ENCODE measurements at places on chromosomes 3 and 15.

DNA sequence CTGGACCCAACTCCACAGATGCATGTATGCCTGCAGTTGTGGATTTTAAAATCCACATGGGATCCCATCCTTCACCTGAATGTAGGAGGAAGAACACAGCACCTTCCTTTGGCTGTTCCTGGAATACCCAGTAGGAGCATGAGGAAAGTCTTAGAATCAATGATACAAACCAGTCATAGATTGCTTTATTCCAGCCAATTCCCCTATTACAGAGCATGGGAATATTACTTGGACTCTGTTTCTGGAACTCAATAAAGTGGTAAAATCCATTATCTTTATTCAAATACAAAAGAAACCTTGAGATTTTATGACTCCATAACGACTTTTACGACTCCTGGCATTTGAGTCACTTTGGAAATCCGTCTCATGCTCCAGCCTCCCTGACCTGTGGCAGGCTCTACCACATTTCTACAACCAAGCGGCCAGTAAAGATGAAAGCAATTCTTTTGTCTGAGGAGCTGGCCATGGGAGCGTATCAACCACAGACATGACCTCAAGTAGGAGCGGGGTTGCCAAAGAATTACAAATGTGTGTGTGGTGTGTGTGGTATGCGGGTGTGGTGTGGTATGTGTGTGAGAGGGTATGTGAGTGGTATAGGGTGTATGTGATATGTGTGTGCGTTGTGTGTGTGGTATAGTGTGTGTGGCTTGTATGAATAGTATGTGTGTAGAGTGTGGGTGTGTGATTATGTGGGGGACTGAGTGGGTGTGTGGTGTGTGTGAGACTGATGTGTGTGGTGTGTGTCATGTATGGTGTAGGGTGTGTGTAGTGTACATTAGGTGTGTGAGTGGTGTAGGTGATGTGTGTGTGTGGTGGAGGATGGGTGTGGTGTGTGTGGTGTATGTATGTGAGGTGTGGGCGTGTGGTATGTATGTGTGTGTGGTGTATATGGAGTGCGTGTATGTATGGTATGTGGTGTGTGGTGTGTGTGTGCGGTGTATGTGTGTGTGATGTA, 40.0 kb downstream of the ARRDC4 start:
- no peaks in the 10 kb centered on the region for H3K36me3 ChIP-seq
- H3K27me3 ChIP-seq, result no peaks in the 10 kb centered on the region
- H3K4me3 ChIP-seq, result no peak overlapping the region

- peak; percentile 35 for DNase-seq
- H3K27me3 ChIP-seq, result no peaks in the 10 kb centered on the region
- H3K36me3 ChIP-seq, result no peaks in the 10 kb centered on the region
- no peak overlapping the region for H3K27ac ChIP-seq
Measured at GRCh38 chr3:60363817-60364216, 887.4 kb downstream of the FHIT start.

DNA sequence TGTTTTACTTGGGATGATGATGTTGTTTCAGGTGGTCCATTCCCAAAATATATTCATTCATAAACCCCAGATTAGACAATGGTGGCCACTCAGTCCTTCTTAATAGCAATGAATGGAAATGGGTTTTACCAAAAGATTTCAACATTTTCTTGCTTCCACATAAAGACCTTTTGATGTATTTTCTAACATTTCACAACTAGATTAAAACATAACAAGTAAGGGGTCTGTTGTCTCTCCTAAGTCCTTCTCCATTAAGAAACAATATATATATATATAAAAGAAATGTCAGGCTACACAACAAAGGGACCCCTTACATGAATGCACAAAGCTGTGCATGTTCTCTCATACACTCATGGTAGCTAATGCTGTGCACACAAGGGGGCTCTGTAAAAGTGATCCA, 176.4 kb downstream of the ANXA2 start:
- no peak overlapping the region for H3K27ac ChIP-seq
- H3K36me3 ChIP-seq, result no peaks in the 10 kb centered on the region
- no peak overlapping the region for H3K4me3 ChIP-seq
- DNase-seq, result no peak
- H3K27me3 ChIP-seq, result no peaks in the 10 kb centered on the region

GRCh38 chr3:30875505-30875904, 19.0 kb downstream of the GADL1 start:
- H3K36me3 ChIP-seq, result no peaks in the 10 kb centered on the region
- DNase-seq, result no peak
- no peaks in the 10 kb centered on the region for H3K27me3 ChIP-seq
- H3K4me3 ChIP-seq, result no peak overlapping the region
- H3K27ac ChIP-seq, result no peak overlapping the region
- H3K4me1 ChIP-seq, result no peaks in the 10 kb centered on the region

DNA sequence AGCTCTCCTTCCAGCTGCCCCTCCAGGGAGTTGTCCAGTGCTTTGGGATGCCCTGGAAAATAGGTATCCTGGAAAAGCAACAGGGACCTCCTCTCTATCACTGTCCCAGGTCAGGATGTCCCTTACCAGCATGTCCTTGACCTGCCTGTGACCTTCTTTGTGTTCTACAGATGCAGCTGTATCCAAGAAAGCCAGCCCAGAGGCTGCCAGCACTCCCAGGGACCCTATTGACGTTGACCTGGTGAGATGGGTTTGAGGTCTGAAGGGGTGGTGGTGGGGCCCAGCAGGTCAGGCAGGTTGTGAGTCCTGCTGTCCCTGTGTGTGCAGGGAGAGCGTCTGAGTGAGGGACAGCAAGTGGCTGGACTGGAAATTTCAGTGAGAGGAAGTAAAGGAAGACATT, 30.2 kb downstream of the PML start:
- H3K27me3 ChIP-seq, result no peaks in the 10 kb centered on the region
- no peak for DNase-seq
- no peak overlapping the region for H3K27ac ChIP-seq
- no peak overlapping the region for H3K4me3 ChIP-seq
- peaks cover 24% of the 10 kb centered on the region for H3K36me3 ChIP-seq

DNA sequence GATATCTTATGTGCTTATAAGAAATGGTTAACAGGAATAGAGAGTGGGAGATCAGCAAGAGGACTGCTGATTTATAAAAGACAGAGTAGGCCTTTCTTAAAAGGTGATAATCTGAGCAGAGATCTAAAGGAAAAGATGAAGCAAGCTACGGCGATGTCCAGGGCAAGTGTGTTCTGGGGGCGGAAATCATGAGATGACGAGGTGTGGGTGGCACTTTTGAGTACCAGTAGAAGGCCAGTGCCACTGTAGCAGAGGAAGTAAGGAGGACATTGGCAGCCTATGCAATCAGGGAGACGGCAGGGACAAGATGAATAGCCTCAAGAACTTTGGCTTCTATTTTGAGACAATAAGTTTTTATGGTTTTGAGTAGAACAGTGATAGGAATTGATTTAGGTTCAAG, 492.4 kb downstream of the FHIT start:
- H3K27me3 ChIP-seq, result no peaks in the 10 kb centered on the region
- no peaks in the 10 kb centered on the region for H3K4me1 ChIP-seq
- no peak for DNase-seq
- no peaks in the 10 kb centered on the region for H3K36me3 ChIP-seq
- H3K27ac ChIP-seq, result no peak overlapping the region

GRCh38 chr3:100891827-100892226, 101.4 kb downstream of the ABI3BP start:
- no peaks in the 10 kb centered on the region for H3K36me3 ChIP-seq
- DNase-seq, result no peak
- H3K27ac ChIP-seq, result no peak overlapping the region
- H3K4me1 ChIP-seq, result no peaks in the 10 kb centered on the region

DNA sequence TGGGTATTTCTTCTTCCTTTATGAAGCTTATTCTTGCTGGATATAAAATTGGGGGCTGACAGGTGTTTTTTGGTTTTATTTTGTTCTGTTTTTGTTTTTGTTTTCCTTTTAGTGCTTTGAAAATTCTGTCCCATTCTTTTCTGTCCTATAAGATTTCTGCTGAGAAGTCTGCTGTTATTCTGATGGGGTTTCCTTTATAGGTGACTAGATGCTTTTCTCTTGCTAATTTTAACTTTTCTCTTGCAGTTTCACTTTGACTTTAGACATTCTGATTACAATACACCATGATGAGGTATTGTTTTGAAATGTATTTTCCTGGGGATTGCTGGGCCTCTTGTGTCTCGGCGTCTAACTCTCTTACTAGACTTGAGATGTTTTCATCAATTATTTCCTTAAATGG, 22.8 kb downstream of the TTC14 start:
- no peaks in the 10 kb centered on the region for H3K27me3 ChIP-seq
- no peak overlapping the region for H3K27ac ChIP-seq
- no peaks in the 10 kb centered on the region for H3K36me3 ChIP-seq
- H3K4me1 ChIP-seq, result no peaks in the 10 kb centered on the region

DNA sequence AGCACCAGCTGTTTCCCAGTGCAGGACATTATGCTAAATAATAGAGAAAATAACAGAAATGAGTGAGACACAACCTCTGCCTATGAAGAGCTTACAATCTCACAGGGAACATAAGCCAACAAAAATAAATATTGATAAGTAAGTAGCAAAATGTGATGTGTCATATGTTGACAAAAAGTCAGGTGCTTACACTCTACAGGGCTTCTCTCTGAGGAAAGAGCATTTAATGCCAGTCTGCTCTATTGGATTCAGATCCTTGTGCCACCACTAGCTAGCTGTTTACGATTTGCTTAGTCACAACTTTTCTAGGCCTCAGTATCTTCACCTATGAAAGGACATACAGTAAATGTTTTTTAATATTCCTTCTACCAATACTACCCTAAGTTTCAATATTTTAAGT, 500.9 kb upstream of the NAALADL2 start:
- no peaks in the 10 kb centered on the region for H3K36me3 ChIP-seq
- no peak overlapping the region for H3K27ac ChIP-seq
- peak; percentile 16 for DNase-seq
- H3K4me3 ChIP-seq, result no peak overlapping the region

DNA sequence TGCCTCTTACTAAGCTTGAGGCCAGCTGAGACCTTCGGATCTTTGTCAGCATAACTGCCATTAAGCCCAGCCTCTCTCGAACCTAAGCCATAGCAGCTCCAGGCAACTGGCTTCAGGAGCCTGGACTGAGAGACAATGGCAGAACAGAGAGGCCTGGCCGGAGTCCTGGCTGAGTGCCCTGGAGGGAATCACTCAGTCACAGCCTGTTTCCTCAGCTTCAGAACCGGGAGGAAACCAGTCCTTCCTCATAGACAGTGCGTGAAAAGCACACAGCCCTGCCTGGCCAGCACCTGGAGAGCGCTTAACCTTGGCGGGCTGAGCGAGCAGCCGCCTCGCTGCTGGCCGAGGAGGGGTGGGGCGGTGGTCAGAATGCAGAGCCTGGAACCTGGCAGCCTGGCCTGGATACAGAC, 21.6 kb downstream of the RNU5B-1 start:
- H3K27me3 ChIP-seq, result peaks cover 2% of the 10 kb centered on the region
- no peak for DNase-seq

DNA sequence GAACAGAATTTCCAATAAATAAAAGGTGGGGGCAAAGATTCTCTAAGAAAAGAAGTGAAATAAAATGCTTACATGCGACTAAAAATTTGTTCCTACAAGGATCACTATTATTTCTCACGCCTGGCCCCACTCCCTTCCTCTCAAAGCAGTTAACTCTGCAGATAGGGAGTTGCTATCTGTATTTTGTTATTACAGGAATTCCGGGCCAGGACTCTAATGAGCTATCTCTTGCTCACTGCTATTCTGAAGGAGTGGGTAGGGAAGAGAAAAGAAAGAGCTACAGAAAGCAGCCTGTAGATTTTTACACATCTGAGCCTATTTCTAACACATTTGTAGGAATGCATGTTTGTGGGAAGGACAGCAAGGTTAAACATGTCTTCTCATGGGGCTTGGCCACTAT, 140.4 kb downstream of the PCCB start:
- H3K4me1 ChIP-seq, result no peaks in the 10 kb centered on the region
- no peak overlapping the region for H3K27ac ChIP-seq

GRCh38 chr3:58141766-58142345, 68.9 kb downstream of the DNASE1L3 start:
- no peaks in the 10 kb centered on the region for H3K4me1 ChIP-seq
- no peaks in the 10 kb centered on the region for H3K27me3 ChIP-seq
- H3K4me3 ChIP-seq, result no peak overlapping the region

GRCh38 chr15:43150191-43150929, 17.0 kb downstream of the TMEM62 start:
- H3K27ac ChIP-seq, result peak overlapping the region; percentile 57
- no peaks in the 10 kb centered on the region for H3K27me3 ChIP-seq
- H3K36me3 ChIP-seq, result no peaks in the 10 kb centered on the region

GRCh38 chr3:127158614-127159229, 34.2 kb upstream of the PRR23E start:
- no peaks in the 10 kb centered on the region for H3K4me1 ChIP-seq
- H3K36me3 ChIP-seq, result no peaks in the 10 kb centered on the region
- H3K4me3 ChIP-seq, result no peak overlapping the region
- H3K27me3 ChIP-seq, result peaks cover 3% of the 10 kb centered on the region
- DNase-seq, result peak; percentile 25

DNA sequence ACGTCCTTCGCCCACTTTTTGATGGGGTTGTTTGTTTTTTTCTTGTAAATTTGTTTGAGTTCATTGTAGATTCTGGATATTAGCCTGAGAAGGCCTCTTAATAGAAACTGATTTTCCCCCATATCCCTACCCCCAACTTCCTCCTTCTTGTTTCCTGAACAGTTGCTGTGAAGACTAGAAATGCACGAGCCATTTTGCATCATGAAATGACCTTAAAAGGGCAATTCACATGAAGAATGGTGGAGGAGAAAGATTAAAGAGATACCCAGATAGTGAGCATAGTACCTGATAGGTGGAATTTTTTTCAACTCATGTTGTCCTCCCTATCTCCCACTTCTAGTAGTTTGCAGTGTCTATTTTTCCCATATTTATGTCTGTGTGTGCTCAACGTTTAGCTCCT, 55.2 kb upstream of the KCNH8 start:
- H3K27ac ChIP-seq, result no peak overlapping the region
- no peaks in the 10 kb centered on the region for H3K36me3 ChIP-seq
- no peaks in the 10 kb centered on the region for H3K4me1 ChIP-seq
- no peaks in the 10 kb centered on the region for H3K27me3 ChIP-seq

DNA sequence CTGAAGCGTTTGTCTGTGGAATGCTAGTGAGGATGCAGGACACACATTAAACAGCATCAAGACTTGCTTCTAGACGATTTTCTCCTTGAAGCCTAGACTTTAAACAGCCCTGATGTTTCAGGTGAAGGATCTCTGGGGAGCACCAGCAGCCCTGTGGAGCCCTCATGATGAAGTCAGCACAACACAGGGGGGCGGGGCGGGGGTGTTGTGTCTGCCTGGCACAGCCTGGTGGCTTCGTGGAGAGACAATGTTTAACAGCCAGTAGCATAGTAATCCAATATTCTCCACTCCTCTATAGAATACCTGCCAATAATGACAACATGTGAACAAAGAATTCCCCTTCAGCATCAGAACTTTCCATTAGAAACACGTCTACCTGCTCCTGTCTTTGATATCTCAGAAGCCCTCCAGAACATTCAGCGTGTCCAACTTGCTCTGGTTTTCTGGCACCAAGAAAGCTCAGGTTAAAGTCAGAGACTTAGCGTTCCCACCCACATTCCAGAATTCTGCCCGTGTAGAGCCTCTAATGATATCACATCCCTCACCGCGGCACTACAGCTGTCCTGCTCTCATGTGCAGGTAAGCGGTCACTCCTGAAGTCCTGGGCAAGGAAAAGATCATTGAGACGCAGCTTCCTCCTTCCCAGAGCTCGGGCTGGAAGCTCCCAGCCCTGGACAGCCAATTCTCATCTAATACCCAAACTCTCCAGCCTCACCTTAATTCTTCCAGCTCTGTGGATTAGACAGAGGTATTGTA, 98.0 kb downstream of the ATP10A start:
- no peak overlapping the region for H3K4me3 ChIP-seq
- H3K27ac ChIP-seq, result no peak overlapping the region
- no peaks in the 10 kb centered on the region for H3K4me1 ChIP-seq
- DNase-seq, result no peak
- no peaks in the 10 kb centered on the region for H3K27me3 ChIP-seq

- H3K4me3 ChIP-seq, result no peak overlapping the region
- DNase-seq, result no peak
- H3K36me3 ChIP-seq, result no peaks in the 10 kb centered on the region
- no peak overlapping the region for H3K27ac ChIP-seq
- no peaks in the 10 kb centered on the region for H3K4me1 ChIP-seq
Measured at GRCh38 chr3:26588931-26589330, 33.6 kb upstream of the LRRC3B start.

All from fibroblast of lung (primary cell).